ENCODE measurements at places on chromosomes 2 and 18. TPM values are rescaled to one million over a fixed set of nuclear protein-coding genes. Genes with fewer than 3 reads are reported as not detected.

The IRS1 gene
- 24.0 TPM for polyA plus RNA-seq

The LINC00305 gene
- not detected for polyA plus RNA-seq

DNA sequence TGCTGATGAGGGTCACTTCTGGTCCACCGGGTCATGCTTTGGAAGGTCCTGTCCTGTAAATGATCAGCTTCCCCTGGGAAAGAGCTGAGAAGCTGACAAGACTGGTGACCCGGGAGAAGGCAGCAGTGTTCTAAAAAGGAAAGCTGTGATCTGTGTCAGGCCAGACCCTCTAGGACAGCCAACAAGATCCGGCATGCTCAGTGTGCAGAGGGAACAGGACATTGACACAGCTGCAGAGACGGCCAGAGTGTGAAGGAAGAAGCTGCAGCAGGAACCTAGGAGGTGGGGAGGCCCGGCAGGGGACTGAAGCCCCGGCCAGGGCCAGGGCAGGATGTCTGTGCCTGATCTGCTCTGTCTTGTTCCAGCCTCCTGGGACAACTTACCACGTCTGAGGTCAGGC lies 372.7 kb upstream of the ID2 start:
- H3K27me3 ChIP-seq: no peaks in the 10 kb centered on the region
- no peak overlapping the region for H3K27ac ChIP-seq
- no peaks in the 10 kb centered on the region for H3K36me3 ChIP-seq
- DNase-seq: no peak
- H3K4me1 ChIP-seq: no peaks in the 10 kb centered on the region

DNA sequence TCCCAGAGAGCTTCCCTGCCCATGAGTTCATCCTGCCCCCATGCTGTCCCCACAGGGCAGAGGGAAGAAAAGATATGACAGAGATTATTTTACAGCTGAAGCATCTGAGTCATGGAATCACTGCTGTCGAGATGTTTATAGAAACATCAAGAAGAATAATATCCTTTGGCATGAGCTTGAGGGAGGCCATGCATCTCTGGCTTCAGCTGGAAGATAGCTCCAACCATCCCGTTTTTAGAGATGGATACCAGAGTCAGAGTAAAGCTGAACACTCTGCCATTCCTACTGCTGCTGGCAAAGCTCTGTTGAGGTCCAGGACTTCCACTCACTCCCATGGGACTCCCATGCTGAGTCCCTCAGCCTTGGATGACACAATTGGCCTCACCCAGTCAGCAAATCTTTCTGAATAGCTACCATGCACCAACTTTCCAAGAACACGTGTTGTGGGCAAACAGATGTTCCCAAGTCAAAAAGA lies 167.8 kb downstream of the TTC32 start:
- no peaks in the 10 kb centered on the region for H3K36me3 ChIP-seq
- DNase-seq: peak; percentile 86
- no peaks in the 10 kb centered on the region for H3K27me3 ChIP-seq
- H3K4me3 ChIP-seq: no peak overlapping the region
- H3K4me1 ChIP-seq: peaks cover 25% of the 10 kb centered on the region
- peak overlapping the region; percentile 51 for H3K27ac ChIP-seq

DNA sequence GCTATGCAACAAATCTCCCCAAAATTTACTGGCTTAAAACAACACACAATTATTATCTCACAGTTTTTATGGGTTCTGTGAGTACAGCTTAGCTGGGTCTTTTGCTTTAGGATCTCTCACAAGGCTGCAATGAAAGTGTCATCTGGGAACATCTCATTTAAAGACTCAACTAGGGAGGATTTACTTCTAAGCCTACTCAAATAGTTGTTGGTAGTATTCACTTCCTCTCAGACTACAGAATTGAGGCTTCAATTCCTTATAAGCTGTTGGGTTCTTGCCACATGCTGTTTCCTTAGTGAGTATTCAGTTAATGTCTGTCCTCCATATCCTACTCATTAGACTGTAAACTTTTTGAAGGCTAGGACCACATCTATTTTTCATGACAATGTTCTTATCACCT lies 72.3 kb downstream of the MDH1 start:
- peak overlapping the region; percentile 23 for H3K27ac ChIP-seq
- H3K27me3 ChIP-seq: no peaks in the 10 kb centered on the region
- H3K36me3 ChIP-seq: no peaks in the 10 kb centered on the region
- peaks cover 18% of the 10 kb centered on the region for H3K4me1 ChIP-seq
- DNase-seq: peak; percentile 50

DNA sequence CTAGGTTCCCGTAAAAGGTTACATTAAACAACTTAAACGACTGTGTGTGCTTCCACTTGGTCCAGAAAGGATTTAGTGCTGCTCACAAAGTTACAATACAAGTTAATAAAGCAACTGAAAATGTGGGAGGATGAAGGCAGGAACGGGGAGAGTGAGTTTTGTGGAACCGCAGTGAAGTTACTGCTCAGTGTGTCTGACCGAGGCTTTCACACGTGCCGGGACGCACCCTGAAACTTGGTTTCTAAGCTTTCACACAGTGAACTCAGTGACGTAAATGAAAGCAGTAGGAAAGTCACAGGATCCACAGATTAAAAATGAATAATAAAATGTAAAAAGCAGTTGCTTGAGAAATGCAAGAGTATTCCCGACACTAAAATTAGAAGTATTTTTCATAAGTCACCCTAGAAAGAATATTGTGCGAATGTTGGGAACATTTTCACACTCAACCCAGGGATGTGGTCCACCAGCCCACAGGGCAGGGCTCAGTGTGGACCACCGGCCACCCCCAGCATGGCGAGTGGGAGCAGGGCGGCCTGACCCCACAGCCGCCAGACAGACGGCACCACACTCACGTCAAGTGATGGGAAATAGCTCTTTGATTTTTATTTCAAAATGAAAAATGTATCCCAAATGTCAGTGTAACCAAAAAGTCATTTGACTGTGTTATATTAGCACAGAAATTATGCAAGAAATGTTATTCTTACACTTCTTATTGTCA lies 32.6 kb upstream of the CHMP1B start:
- no peaks in the 10 kb centered on the region for H3K4me1 ChIP-seq
- no peak for DNase-seq
- no peaks in the 10 kb centered on the region for H3K27me3 ChIP-seq
- H3K36me3 ChIP-seq: no peaks in the 10 kb centered on the region
- no peak overlapping the region for H3K4me3 ChIP-seq

- H3K27ac ChIP-seq: no peak overlapping the region
- H3K36me3 ChIP-seq: no peaks in the 10 kb centered on the region
- no peak overlapping the region for H3K4me3 ChIP-seq
- no peaks in the 10 kb centered on the region for H3K27me3 ChIP-seq
- H3K4me1 ChIP-seq: no peaks in the 10 kb centered on the region
Observed at GRCh38 chr18:32302806-32303205, 113.0 kb downstream of the MEP1B start.

DNA sequence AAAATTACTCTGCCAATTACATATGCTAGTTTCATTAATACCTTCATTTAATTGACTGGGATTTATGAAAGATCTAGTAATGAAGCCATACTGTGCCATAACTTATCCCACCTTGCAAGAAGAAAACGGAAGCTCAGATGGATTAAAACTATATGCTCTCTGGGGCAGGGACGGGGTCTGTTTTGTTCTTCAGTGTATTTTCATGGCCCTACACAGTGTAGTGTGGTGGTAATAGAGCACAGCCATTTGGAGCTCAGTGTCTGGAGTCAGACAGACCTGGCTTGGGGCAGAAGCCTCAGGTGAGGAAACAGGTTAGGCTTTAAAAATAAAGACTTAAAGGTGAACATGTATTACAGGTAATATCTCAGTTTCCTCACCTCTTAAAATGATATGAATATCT lies 62.3 kb downstream of the FIGN start:
- no peaks in the 10 kb centered on the region for H3K36me3 ChIP-seq
- DNase-seq: no peak
- H3K27ac ChIP-seq: no peak overlapping the region
- no peak overlapping the region for H3K4me3 ChIP-seq

GRCh38 chr2:119389615-119390306 lies 23.0 kb downstream of the DBI start:
- H3K27ac ChIP-seq: no peak overlapping the region
- no peak overlapping the region for H3K4me3 ChIP-seq
- peak; percentile 76 for DNase-seq
- H3K27me3 ChIP-seq: no peaks in the 10 kb centered on the region
- H3K4me1 ChIP-seq: peaks cover 3% of the 10 kb centered on the region
- no peaks in the 10 kb centered on the region for H3K36me3 ChIP-seq

DNA sequence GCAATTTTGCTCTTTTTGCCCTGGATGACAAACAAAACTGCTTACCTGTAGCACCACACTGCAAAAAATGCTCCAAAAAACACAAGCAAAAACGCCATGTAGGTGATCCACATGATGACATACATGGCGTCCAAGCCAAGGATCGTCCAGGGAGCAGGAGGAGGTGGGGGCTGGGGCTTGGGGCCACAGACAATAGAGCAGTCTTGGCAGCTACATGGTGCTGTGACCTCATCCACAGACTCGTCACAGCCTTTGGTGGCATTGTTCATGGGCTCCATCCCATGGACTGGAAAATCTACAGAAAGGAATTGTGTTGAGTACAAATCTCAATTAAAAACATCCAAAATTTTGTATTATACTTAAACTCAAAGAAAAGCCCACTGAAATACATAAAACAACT lies 26.1 kb downstream of the NPC1 start:
- no peak for DNase-seq
- H3K27ac ChIP-seq: no peak overlapping the region
- peaks cover 6% of the 10 kb centered on the region for H3K36me3 ChIP-seq
- no peaks in the 10 kb centered on the region for H3K27me3 ChIP-seq
- peaks cover 3% of the 10 kb centered on the region for H3K4me1 ChIP-seq

GRCh38 chr2:45244928-45245327 lies 235.7 kb upstream of the SIX2 start:
- no peaks in the 10 kb centered on the region for H3K36me3 ChIP-seq
- H3K4me1 ChIP-seq: peaks cover 8% of the 10 kb centered on the region
- H3K27ac ChIP-seq: no peak overlapping the region
- H3K4me3 ChIP-seq: no peak overlapping the region
